Diencephalon (tissue), 1 donor: ENCODE measurements at places on chromosomes 11 and 22. TPM values are rescaled to one million over a fixed set of nuclear protein-coding genes. Genes with fewer than 3 reads are reported as not detected.

The KAT5 gene
- 46.8 TPM for total RNA-seq

The MS4A8 gene
- not detected for total RNA-seq

The MS4A18 gene
- total RNA-seq, result not detected

The NLRP6 gene
- not detected for total RNA-seq

The RASGRP2 gene
- total RNA-seq, result 54.2 TPM

The SOX6 gene
- total RNA-seq, result 54.7 TPM
